ENCODE measurements at places on chromosomes 7 and 10.

GRCh38 chr10:70575874-70576802, 26.4 kb downstream of the PRF1 start:
- no peak for DNase-seq

- no peak for DNase-seq
Measured at GRCh38 chr10:101778781-101779543, 3.0 kb upstream of the FGF8 start.

- no peak for DNase-seq
Measured at GRCh38 chr10:95837783-95838182, 70.0 kb upstream of the CC2D2B start.

GRCh38 chr7:14690075-14690474, 212.5 kb downstream of the DGKB start:
- DNase-seq = no peak

DNA sequence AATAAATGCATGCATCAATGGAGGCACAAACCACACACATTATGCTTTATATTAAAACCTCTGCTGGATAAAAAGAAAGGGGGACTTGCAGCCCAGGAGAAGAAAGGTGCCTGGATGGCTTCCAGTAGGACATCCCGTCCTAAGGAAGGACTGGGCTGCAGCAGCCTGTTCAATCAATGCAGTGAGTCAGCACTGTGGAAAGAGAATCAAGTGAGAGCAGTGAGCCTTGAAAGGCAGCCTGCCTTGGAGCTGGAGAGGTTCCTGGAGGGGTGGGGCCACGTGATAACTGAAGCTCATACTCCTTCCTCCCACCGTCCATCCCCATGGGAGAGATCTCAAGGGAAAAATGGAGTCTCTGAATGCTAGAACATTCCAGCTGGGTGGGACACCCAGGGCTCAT, 501.2 kb downstream of the ADRA2A start:
- no peak for DNase-seq

- no peak for DNase-seq
Measured at GRCh38 chr7:123665896-123666295, 10.2 kb downstream of the LMOD2 start.

GRCh38 chr10:22927661-22928403, at the start of gene ARMC3:
Gene ARMC3, plus strand, starts transcription at chr10:22928053. Its CDS starts 3,944 bp downstream, at chr10:22931997.
- DNase-seq = peak; percentile 73

DNA sequence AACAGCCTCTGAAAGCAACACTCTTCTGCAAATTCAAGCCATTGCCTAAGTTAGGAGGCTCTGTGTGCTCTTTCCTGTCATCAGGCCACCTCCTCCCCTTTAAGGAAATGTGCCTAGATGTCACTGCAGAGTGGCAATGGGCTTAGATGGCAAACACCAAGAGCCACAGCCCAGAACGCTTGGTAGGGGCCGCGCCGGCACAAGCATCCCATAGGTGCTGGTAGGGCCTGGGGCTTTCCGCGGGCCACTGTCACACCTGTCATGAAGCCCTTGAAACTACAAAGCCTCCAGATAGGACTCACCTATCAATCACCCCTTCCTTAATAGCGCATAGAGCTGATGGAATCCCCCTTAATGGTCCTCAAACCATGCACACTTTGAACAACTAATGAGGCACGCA, 299.9 kb downstream of the GRID1 start:
- no peak for DNase-seq

DNA sequence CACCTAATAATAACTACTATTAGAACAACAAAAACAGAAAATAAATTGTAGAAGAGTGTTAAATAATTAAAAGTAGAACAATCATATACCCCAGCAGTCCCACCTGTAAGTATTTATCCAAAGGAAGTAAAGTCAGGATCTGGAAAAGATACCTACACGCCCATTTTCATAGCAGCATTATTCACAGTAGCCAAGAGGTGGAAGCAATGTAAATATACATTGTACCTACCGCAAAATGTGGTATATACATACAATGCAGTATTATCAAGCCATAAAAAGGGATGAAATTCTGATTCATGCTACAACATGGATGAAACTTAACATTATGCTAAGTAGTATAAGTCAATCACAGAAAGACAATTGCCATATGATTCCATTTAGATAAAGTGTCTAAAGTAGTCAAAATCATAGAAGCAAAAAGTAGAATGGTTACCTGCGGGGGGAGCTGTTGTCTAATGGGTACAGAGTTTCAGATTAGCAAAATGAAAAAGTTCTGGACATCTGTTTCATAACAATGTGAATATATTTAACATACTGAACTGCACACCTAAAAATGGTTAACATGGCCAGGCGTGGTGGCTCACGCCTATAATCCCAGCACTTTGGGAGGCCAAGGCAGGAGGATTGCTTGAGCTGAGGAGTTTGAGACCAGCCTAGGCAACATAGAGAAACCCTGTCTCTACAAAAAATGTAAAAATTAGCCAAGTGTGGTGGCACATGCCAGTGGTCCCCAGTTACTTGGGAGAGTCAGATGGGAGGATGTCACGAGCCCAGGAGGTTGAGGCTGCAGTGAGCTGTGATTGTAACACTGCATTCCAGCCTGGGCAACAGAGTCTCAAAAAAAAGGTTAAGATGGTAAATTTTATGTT, 6.0 kb upstream of the TMED4 start:
- DNase-seq = no peak

DNA sequence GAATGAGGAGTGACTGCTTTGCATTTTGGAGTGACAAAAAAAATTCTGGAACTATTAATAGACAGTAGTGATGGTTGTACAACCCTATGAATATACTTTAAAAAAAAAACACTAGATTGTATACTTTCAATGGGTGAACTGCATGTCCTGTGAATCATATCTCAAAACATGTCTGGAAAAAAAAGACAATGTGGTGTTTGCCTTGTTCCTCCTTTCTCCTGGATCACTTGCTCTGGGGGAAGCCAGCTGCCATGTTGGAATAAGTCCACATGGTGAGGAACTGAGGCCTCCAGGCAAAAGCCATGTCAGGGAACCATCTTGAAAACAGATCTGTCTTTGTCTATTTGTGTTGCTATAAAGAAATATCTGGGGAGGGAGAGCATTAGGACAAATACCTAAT, 39.5 kb upstream of the YAE1 start:
- DNase-seq = no peak

DNA sequence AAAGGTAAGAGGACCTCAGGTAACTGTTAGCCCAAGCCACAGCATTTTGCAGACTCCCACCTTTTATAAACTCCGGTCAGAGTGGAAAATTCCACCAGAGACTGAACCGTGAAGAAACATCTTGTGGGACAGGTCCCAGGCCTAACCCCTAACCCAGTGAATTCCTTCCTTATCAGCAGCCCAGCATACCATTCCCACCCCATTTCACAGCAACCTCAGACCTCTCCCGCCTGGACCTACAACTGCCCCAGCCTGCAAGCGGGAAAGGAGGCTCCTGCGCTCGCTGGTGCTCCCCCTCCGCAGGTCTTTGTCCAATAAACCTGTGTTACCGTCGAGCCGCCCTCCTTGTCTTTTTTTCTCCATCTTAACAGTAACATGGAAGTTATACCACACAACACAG, 736.6 kb downstream of the MAGI2 start:
- DNase-seq = no peak

DNA sequence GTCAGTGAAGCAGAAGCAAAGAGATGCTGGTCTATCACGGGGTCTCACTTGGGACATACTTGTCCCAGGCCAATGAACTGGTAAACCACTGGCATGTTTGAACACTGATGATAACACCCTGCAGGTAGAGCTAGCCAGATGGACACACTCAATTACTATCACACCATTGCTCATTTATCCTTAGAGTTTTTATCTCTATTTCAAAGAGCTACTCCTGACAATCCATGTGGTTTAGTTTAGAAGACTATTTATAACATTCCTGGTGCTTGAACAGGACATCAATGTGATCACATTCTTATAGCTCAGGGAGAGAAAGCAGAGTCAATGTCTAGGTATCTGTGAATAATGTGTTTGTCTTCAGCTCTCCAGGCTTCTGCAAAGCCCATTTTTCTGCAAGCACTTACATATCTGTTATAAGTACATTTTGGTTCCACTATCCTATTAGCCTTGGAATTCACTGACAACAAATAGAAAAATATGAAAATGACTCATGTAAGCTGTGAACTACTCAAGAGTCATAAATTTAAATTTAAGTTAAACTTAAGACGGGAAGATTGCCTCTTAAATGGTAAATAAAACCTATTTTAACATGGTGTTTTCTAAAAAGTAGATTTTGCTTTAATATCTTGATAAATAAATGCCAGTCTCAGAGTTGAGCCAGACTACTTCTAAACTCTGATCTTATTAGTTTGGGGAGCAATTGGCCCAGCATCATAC, 106.7 kb upstream of the MBL2 start:
- no peak for DNase-seq

DNA sequence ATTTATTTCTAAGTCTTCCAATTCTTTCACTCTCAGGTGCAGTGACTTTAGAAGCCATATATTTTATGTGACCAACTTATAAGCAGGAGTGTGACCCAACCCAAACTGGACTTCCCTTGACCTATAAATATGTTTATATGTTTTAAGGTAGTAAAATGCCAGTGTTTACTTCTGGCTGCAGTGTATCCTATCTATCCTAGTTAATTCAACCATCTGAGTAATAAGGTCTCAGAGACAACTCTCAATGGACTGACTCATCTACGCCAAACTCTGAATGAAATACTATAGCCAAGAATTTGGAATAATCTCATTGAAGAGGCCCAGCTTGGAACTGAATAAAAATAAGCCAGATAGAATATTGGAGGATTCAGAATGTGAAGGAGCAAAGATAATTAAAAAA, 544.5 kb upstream of the SORCS1 start:
- DNase-seq = no peak

DNA sequence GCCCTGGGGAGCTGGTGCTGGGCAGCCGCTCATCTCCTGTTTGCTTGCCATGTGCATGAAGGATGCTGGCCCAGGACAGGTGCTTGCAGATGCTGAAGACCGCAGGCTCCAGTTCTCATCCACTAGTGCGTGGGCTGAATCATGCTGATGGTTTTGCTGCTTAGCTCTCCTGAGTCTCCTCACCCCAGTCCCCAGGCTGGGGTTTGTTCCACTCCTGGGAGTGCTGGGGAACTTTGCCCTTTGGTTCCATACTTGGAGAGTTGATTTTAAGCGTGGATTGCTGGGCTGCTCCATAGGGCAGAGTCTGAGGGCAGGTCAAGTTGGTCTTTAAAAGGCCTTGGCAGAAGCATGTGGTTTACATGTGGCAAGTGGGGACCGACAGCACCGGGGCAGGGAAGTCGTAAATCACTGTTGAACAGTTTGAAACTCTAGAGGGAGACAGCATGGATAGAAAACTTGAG, 9.1 kb downstream of the DYNC2I1 start:
- no peak for DNase-seq

DNA sequence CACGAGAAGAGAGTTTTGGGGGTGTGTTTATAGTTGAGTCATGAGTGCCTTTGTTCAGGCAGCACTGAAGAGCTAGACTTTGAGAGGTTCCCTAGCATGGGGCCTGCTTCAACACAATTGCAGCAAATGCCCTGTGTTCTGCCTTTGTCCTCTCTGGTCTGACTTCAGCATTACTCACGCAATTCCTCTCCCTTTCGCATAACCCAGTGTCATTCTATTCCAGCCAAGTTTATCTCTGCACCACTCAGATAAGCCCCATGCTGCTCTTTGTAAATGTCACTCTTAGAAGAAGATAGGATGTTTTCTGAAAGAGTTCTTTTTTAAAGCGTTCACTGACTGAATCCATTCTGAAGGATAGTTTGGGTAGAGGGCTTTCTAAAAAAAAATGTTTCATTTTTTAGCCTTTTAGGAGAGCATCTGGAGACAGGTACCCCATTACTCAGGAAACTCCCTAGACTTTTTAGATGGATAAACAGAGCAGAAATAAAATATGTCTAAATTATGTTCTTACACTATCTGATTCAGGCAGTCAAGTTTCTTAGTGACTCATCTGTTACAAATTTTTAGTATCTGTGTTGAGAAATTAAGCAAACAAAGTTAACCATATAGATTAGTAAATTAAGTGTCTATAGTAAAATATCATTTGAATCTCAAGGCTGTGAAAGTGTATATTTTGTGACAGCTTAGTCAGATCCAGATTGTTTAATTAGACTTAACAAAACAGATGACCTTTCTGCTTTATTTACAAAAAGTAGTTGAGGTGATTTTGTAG, 318.5 kb downstream of the GPR158 start:
- DNase-seq = no peak

DNA sequence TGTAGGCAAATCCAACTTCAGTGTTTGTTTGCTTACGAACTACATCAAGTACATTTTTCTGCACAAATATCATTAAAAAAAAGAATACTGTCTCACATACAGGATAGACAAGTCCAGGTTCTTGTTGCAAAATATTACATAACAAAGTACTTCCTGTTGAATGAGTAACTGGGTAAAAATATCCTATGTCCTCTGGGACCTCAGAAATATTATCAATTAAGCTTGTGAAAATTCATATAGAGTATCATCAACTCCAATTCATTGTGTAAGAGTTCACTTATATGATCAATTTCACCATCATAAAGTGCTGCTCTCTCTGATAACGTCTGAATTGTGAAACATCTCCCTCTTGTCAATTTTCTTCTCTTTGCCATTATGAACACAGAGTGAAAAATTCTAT, 22.6 kb downstream of the HERC4 start:
- DNase-seq = no peak

- DNase-seq = no peak
Measured at GRCh38 chr7:106205621-106206222, 79.1 kb downstream of the NAMPT start.

DNA sequence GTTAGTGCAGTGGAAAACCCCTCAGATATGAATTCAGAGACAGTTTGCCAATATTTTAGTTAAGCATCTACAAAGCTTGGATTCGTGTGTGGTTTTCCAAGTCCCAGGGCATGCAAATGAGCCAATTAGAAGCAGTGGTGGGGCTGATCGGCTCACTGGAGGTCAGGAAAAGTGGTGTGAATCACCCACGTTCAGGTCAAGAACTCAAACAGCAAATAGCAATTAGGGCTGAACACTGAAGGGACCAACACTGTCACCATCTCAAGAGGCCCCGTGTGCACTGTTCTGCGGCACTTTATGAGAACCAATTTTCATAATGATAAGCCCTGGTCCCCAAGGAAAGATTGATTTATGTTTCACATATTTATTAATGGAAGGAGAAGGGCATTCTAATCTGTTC, 68.9 kb downstream of the ADARB2 start:
- no peak for DNase-seq

DNA sequence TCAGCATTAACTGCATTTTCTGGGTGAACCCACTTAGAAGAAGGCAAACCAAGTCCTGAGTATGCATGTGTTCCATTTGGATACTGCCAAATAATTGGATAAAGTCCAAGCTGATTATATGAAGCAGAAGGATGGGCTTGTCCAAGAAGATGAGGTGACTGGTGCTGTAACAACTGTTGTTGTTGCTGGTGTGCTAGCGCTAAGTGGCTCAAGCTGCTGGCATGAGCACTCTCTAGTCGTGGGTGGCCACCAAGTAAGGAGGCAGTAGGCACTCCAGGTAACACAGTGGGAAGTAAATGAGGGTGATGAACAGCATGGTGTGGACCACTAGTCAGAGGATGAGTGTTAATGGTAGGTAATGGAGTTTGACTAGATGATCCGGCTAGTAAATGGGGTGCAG, 80.4 kb downstream of the NRBF2 start:
- DNase-seq = no peak

All from left forelimb (tissue), 1 donor.